ENCODE measurements at places on chromosomes 1 and 21.

DNA sequence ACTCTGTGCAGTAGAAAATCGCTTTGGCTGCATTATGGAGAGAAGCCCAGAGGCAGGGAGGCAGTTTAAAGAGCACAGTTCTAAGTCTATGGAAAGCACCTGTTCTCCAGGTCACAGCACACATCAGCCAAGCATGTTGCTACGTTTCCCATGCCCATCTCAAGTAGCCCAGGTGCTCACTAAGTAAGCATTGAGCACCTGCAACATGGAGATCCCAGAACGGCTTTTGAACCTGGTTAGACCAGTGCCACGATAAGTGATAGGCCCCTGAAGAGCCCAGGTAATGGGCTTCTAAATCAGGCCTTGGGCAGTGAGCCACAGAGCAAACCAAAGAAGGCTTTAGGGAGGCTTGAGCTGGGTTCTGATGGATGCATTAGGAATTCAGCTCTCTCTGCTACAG, 186.2 kb downstream of the C1orf94 start:
- no peak for DNase-seq

DNA sequence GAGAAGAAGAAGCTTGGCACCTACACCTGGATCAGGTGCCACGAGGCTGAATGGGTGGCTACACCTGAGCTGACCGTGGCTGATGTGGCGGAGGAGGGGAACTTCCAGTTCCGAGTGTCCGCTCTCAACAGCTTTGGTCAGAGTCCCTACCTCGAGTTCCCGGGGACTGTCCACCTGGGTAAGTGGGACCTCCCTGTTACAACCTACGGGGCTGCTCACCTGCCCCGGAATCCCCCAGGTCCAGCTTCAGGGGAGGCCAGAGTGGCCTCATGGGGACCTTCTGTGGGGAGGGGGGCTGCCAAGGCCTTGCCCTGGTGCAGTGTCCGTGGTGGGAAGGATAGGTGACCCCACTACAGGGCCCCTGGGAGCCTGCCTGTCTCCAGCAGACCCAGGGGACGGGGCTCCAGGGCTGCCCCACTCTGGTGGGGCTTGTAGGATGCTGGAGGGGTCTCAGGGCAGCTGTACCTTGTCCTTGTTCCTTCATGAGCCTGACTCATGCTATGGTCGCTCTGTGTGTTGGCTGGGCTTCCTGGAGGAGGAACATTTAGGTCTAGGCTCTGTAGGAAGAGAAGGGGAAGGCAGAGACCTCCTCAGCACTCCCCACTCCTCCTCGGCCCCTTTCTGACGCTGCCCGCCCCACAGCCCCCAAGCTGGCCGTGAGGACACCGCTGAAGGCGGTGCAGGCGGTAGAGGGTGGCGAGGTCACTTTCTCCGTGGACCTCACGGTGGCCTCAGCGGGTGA, 7.2 kb downstream of the OBSCN start:
- DNase-seq = peak; percentile 19

- peak; percentile 83 for DNase-seq
These were observed at the start of gene ITPKB for GRCh38 chr1:226738995-226739695. Gene ITPKB (minus strand): TSS chr1:226739282. CDS start chr1:226737458, 1,824 bp downstream.

- DNase-seq = no peak
These were observed 119.8 kb downstream of the SIK1 start for GRCh38 chr21:43306911-43307676.

GRCh38 chr1:100860397-100860991, 34.1 kb downstream of the EXTL2 start:
- no peak for DNase-seq

- DNase-seq = no peak
These were observed 5.5 kb upstream of the DDR2 start for GRCh38 chr1:162626761-162627160.

DNA sequence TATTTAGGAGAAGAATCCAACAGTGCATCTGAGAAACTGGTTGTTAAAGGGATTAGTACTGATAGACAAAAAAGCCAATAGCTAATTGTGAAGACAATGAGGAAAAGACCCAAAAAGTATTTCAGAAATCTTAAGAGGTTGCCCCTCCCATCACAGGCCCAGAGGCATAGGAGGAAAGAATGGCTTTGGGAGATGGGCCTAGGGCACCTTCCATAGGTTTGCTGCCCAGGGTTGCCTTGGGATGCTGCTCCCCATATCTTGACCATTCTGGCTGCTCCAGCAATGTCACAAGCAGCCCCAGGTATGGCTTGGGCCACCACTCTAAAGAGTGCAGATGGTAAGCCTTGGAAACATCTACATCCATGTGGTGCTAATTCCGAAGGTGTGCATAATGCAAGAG, 68.7 kb upstream of the CD5L start:
- DNase-seq = no peak

GRCh38 chr1:23999156-23999671, 19.1 kb upstream of the SRSF10 start:
- DNase-seq = no peak

GRCh38 chr1:17192394-17193221, 12.3 kb upstream of the PADI1 start:
- no peak for DNase-seq

DNA sequence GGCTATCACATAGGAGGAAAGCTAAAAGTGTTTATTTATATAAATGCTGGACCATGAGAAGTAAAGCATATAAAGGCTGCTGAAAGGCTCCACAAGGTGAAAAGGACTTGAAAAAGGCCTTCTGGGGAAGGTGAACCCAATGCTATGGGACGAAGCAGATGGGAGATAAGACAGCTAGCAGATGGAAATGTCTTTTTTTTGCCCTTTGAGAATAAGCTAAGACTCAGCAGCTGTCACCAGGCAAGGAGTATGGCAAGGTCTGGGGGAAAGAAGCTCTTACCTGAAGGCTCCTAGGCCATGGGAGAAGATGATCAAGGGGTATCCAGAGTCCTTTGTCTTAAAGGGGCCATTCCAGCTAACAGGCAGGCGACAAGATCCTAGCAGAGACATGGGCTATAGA, 9.9 kb downstream of the PAFAH2 start:
- DNase-seq = no peak

DNA sequence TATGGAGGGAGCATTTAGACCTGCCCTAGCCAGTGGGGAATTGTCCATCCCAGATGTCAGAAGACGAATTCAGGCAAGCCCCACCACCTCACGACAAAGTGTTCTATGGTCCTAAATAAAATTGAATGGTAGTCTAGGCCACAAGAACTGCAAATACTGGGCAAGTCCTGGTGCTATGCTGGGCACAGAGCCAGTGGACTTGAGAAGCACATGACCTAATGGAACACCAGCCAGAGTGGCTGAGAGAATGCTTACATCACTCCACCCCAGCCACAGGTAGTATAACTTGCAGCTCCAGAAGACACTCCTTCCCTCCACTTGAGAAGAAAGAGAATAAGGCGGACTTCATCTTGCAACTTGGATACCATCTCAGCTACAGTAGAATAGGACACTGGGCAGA, 567.3 kb upstream of the CXADR start:
- DNase-seq = no peak

GRCh38 chr1:180415985-180416633, 86.3 kb downstream of the ACBD6 start:
- DNase-seq = no peak

DNA sequence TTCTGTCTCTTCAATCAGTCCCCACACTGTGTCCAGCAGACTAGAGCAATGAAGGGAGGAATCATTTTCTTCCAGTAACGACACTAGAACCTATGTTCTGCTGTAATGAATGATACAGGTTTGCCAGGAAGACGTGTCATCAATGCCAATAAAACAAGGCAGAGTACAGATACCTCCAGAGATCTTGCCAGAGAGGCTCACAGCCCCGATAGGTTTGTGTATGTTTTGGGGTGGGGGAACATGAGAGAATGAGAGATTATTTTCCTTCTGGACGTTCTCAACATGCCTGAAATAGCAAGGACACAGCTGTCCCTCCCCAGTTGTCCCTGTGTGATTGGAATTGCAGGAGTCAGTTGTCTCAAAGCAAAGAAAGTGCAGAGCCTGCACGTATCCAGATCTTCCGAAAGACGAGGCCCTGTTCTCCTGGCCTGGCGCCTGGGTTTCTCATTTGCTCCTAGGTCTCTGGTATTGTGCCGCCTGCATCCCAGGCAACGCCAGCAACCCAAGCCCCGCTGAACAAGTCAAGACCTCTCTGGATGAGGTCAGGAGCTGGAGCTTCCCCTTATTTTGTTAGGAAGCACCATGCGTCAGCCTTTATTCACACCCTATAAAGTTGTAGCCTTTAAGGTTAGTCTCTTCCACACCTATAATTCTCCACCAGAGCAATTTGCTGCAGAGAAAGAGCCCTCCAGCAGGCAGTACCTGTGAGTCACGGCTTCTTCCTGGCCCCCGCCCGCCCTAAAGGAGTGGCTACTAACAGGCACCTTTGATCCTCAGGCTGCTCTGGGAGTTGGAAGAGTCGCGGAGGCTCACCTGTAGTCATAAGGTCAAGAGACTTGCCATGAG, 130.5 kb downstream of the TOMM20 start:
- no peak for DNase-seq

- DNase-seq = peak; percentile 52
These were observed 104.7 kb downstream of the CAMTA1 start for GRCh38 chr1:6889875-6890480.

- no peak for DNase-seq
These were observed 127.9 kb upstream of the TMPRSS2 start for GRCh38 chr21:41635874-41636273.

GRCh38 chr1:197825541-197825940, 50.3 kb upstream of the DENND1B start:
- no peak for DNase-seq

- DNase-seq = no peak
These were observed 21.3 kb upstream of the S100A10 start for GRCh38 chr1:152014943-152015342.

DNA sequence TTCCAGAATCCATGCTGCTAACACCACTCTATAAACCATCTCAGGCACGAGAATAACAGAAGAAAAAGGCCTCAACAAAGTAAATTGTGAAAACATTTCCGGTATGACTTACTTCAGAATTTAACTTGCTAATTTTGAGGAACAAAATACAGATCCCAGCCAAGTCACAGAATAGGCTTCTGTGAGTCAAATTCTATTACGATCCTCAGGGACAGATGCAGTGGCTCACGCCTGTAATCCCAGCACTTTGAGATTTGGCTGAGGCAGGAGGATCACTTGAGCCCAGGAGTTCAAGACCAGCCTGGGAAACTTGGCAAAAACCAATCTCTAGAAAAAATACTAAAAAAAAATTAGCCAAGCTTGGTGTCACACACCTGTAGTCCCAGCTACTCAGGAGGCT, 8.8 kb upstream of the CCDC27 start:
- no peak for DNase-seq

GRCh38 chr21:33360281-33360680, 35.5 kb downstream of the IFNAR1 start:
- DNase-seq = no peak

- DNase-seq = peak; percentile 5
These were observed 3.3 kb downstream of the WNT3A start for GRCh38 chr1:228009828-228010775.

- no peak for DNase-seq
These were observed 5.5 kb upstream of the ST6GALNAC3 start for GRCh38 chr1:76068953-76069561.

DNA sequence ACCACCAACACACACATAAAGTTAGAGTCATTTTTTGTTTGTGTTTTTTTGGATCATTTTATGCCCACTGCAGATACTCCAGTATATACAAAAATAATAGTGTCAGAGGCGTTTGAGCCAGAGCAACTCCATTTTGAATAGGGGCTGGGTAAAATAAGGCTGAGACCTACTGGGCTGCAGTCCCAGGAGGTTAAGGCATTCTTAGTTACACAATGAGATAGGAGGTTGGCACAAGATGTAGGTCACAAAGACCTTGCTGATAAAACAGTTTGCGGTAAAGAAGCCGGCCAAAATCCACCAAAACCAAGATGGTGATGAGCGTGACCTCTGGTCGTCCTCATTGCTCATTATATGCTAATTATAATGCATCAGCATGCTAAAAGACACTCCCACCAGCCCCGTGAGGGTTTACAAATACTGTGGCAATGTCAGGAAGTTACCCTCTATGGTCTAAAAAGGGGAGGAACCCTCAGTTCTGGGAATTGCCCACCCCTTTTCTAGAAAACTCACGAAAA, 40.6 kb downstream of the GJA5 start:
- DNase-seq = no peak

GRCh38 chr1:11483581-11484320, 4.8 kb downstream of the DISP3 start:
- DNase-seq = no peak

DNA sequence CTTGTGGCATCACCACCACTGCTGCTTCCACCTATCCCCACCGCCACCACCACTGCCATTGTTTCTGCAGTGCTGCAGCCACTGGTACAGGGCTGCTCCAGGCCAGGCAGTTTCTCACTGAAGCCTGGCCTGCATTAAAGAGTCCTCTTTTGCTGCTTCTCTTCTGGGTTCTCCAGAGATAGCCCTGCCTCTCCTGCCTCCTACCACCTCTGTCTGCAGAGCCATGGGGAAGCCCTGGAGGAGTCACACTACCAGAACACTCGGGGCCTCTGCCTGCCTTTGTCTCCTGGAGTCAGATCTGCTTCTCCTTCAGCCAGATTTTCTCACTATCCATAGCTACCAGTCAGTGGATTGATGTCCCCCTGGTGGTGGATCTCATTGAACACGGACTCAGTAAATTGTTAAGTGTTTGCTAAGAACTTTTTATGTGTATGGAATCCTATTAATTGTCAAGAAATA, 37.7 kb upstream of the DDAH1 start:
- DNase-seq = no peak

DNA sequence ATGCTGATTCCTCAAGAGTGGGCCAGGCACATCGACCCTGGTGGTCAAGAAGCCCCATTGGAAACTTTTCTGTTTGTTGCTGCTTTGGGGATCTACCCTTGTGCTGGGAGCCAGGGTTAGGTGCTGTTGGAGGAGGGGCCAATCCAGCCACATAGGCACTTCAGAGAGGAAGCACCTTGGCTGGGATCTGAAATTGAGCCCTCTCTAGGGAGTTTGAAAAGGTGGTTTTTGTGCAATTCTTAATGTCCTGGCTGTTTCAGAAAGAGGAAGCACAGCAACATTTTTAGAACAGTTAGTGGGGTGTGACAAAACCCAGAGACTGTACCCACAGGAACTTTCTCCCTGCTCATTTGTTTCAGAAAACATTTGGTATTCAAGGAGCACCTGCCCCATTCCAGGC, 17.2 kb upstream of the BEND5 start:
- no peak for DNase-seq

DNA sequence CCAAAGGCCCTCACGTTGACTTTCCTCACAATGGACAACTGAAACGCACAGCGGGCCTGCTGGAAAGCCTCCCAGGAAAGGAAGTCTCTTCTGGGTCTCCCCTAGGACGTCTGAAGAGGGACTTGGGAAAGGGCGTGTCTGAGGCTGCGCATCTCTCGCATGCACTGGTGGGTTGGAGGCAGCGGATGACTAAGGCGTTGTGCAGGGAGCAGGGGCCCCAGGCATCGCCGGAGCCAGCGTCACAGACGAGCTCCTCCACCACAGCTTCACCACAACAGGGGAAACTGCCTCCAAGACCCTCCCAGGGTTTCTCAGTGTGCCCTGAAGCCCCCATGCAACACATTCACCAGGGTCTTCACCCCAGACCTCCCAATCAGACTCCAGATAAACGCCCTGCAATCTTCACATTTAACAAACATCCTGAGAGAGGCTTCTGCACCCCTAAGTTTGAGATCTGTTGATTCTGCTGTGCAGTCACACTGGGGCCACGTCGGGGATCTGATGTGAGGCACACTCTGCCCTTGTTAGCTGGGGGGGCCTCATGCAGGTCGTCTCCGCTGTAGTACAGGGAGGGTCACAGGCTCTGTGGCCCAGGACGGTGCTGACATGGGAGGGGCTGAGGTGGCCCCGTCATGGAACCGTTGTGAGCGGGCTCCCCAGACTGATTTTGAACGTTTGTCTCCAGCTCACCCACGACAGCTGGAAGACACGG, 7.0 kb upstream of the TFF1 start:
- DNase-seq = peak; percentile 37

Measured in activated CD8-positive, alpha-beta T cell treated with anti-CD3 and anti-CD28 coated beads, Interleukin-2, amount 10 ng/mL, durations not matched to agents 7 days and 5 days (primary cell).